ENCODE measurements at places on chromosomes 5 and 9.
A peak's percentile ranks its signal among the peaks of the same experiment; 100 is the strongest.

- no peak for DNase-seq
Observed at GRCh38 chr5:61450493-61451279, 118.6 kb downstream of the ZSWIM6 start.

- no peak for DNase-seq
Observed at GRCh38 chr5:69167493-69167855, 524 bp downstream of the CCNB1 start.

DNA sequence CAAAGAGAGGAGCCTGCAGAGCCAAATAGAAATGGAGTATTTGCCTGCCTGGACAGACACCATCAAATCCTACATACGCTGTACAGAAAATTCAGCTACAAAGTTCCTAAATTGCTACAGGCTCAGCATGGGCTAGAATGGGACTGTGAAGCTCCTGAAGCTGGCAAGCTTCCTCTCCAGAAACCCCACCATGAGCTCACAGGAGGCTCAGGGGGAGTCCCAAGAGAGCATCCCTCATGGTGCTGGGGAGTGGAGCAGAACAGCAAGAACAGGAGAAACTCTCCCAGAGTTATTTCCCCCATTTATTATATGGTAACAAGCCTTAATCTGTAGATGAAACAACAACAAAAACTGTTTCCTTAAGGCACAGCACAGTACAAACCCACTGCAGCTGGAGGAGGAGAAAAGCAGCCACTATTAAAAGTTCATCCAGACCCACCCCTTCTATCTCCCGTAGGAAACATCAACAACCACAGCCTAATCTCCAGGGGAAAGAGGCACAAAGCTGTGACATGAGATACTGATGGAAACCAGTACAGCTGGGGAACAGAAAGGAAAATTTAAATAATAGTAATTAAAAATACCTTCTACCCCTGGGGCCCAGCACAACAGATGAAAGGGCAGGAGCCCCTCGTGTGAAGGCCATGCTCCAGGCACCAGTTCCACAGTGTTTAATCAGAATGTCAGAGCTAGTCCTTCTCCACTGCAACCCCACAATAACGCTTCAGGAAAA is 548.5 kb downstream of the MTRR start:
- no peak for DNase-seq

- DNase-seq: no peak
Observed at GRCh38 chr5:165497707-165498106, 1992.3 kb downstream of the MAT2B start.

- no peak for DNase-seq
Observed at GRCh38 chr5:33276628-33276950, 164.2 kb upstream of the TARS1 start.

GRCh38 chr5:53318303-53318702 is 162.1 kb upstream of the FST start:
- DNase-seq: no peak

DNA sequence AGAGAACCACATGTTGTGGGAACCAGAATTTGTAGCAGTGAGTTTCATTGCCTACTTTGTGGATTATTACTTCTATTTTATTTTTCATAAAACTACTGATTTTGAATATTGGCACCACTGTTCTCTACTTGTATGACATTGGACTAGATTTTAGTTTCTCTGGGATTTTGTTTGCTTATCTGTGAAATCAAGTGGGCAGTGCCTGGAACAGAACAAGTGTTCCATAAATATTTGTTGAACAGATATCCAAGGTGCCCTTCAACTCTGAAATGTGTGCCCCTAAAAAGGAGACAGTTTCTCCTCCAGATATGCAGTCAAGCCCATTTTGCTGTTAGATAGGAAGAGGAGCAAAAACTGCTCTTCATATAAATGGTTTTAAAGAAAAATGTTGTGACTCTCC is 42.6 kb downstream of the ADAMTSL1 start:
- DNase-seq: no peak

DNA sequence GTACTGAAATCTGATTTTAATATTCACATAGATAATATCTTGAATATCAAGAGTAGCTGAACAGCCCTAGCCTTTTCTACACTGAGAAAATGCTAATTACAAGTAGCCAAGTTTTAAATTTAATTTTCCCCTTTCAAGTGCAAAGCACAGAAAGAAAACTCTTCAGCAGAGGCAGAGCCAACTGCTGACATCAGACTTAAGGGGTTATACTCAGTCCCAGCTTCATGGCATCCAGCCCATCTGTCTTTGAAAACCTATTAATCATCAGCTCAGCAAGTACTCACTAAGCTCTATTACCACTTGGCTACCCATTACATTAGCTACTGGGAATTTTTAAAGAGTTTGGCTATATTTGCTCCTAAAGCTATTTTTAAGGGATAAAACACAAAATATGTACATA is 220.5 kb downstream of the SLC12A2 start:
- no peak for DNase-seq

DNA sequence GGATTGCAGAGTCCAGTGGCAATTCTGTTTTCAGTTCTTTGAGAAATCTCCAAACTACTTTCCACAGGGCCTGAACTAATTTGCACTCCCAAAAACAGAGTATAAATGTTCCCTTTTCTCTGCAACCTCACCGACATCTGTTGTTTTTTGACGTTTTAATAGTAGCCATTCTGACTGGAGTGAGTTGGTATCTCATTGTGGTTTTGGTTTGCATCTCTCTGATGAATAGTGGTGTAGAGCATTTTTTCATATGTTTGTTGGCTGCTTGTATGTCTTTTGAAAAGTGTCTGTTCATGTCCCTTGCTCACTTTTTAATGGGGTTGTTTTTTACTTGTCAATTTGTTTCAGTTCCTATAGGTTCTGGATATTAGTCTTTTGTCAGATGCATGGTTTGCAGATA is 72.6 kb downstream of the PALM2AKAP2 start:
- DNase-seq: no peak

DNA sequence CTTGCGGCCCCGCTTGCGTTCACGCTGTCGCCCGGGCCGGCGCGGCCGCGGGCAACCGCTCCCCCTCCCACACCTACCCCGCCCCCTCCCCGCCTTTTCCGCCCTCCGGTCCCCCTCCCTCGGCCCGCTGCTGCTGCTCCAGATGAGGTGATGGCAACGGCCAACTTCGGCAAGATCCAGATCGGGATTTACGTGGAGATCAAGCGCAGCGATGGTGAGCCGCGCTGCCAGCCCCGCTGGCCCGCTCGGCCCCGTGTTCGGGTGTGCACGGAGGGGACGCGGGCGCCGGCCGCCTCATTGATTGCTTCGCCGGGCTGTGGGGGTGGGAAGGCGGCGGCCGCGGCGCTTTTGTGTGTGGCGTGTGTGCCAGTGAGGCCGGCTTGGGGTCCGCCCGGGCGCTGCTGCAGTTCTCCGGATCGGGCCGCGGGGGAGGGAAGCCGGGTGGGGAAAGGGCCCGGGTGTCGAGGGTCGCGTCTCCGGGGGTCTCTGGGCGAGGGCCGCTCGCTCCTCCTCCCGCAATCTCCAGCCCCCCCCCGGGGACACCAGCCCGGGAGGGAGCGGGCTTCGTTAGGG is 403 bp downstream of the KIF2A start:
- DNase-seq: peak; percentile 63

- no peak for DNase-seq
Observed at GRCh38 chr9:23747088-23748075, 78.7 kb downstream of the ELAVL2 start.

DNA sequence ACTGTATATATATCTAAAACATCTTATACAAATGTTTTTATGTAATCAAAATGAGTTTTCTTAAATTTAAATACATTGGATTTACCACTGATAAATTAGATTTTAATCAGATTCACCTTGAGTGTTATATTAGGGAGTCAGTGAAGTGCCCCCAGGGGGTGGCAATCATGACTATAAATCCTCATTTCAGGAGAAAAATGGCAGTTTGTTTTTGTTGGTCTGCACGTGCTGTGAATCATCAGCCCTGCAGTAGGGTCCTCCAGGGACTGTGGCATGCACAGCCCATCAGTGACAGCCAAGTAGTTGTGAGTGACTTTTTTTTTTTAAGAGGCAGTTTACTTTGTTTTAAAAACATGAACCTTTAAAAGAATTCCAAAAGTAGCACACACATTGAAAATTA is 65.2 kb downstream of the ZSWIM6 start:
- no peak for DNase-seq

DNA sequence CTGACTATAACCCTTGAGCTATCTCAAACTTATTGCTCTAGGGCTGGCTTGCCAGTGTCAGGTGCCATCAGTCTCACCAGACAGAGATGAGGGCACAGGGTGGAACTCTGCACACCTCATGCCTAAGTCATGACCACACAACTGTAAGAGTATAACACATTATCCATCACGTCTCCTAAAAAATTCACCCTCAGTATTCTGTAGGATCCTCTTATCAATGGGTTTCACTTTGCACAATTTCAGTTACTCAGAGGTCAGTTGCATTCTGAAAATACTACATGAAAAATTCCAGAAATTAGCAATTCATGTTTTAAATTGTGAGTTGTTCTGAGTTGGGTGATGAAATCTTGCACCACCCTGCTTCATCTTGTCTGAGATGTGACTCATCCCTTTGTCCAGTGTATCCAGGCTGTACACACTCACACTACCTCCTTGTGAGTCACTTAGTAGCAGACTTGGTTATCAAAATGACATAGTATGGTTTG is 690.9 kb upstream of the CDH18 start:
- DNase-seq: no peak

GRCh38 chr5:151205411-151205810 is 18.5 kb downstream of the CCDC69 start:
- peak; percentile 14 for DNase-seq

- DNase-seq: no peak
Observed at GRCh38 chr9:16559418-16560188, 310.9 kb downstream of the BNC2 start.

GRCh38 chr5:141040771-141041426 is 10.3 kb upstream of the PCDHB1 start:
- DNase-seq: peak; percentile 78

GRCh38 chr5:109612278-109612905 is 77.3 kb upstream of the MAN2A1 start:
- no peak for DNase-seq

DNA sequence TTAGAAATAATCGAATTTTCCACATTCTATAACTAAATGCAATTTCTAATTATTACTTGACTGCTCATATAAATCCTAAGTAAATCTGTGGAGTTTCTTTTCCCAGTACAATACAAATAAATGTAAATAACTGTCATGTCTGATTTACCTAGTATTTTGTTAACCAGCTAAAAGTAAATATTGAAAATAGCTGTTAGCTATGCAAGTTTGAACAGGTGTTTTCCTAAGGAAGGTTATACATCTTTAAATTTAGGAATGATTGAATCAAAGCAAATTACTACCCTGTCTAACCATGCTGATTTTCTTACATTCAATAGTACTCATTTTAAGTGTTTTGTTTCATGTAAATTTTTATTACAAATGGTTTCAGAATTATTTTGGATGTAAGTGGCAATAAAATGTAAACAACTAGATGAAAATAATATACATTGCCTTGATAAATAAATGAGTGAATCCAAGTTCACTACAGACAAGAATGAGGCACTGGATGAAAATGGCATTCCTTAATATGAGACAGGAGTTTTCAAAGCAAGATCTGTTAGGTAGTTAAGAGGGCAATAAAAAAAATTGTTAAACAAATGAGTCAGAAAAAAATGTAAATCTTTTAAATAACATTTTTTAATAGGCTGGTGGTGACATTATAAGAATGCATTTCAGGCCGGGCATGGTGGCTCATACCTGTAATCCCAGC is 15.8 kb downstream of the MCIDAS start:
- no peak for DNase-seq

GRCh38 chr9:124780060-124780756 is 3.3 kb downstream of the OLFML2A start:
- DNase-seq: peak; percentile 4

- no peak for DNase-seq
Observed at GRCh38 chr9:79489261-79490000, 82.3 kb upstream of the TLE4 start.

GRCh38 chr9:93011114-93011513 is 47.4 kb upstream of the SUSD3 start:
- DNase-seq: no peak

DNA sequence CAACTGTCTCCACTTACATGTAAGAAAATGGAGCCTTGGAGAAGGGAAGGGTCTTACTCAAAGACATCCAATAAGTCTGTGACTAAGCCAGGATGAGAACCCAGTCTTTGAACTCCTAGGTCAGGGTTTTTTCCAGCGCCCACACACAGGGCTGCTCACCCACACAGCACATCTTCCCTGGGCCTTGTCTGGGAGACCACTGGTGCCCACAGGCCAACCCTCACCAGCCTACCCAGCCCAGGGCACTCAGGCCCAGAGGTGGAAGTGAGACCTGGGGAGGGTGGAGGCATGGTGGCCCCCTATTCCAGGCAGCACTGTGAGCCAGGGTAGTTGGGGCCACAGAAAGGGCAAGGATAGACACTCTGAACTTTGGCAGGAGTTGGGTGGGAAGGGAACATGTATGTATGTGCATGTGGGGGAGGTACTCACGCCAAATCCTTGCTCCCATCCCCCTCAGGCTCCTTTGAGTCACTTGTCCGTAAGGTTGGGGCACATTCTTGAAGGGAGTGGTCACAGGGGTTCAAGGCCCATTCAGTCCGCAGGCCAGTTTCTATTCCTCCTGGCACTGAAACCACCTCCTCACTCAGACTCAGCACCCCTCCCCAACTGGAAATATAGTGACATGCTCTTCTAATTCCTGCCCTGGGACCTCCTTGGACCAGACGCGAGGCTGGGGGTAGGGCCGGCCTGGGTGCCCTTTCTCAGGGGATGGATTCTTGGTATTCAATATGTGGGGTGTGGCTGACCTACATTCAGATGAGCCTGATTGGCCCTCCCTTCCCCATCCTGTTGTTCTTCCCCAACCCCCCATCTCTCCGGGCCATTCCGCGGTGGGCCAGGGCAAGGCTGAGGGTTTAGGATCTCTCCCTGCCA is 2.9 kb upstream of the SLC4A9 start:
- DNase-seq: no peak

GRCh38 chr5:55986931-55987330 is 7.8 kb downstream of the IL6ST start:
- no peak for DNase-seq

GRCh38 chr5:174843263-174844250 is 119.2 kb downstream of the MSX2 start:
- DNase-seq: no peak

- peak; percentile 47 for DNase-seq
Observed at GRCh38 chr9:78031444-78031892, at the start of gene GNAQ. Gene GNAQ (minus strand): TSS chr9:78031811. CDS start chr9:78031235, 576 bp downstream.

DNA sequence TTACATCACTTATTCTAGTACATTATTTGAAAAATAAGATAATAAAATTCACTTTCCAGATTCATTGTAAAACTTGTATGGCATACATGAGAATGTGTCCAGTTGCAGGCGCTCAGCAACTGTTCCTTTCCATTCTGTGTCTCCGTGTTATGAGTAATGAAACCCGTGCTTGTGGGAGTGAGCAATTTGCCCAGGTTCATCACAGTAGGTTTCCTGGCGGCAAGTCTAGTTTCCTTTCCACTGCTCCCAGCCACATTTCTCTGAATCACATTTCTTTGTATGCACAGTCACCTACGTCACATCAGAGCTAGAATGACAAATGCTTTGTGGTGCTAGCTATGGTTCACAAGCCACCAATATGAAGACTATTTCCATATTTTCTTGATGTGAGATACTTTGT is 39.9 kb downstream of the MOCS2 start:
- peak; percentile 68 for DNase-seq

- DNase-seq: no peak
Observed at GRCh38 chr9:91332546-91333231, 29.0 kb downstream of the AUH start.

GRCh38 chr5:144133050-144133633 is 37.3 kb downstream of the YIPF5 start:
- DNase-seq: no peak

Measured in stimulated activated CD4-positive, alpha-beta T cell treated with anti-CD3 and anti-CD28 coated beads, Interleukin-2, amount 100 ng/mL, for 24 hours (primary cell).